ENCODE measurements at places on chromosomes 6 and 20.

GRCh38 chr20:19742974-19743639 is 15.0 kb upstream of the RIN2 start:
- DNase-seq = no peak

DNA sequence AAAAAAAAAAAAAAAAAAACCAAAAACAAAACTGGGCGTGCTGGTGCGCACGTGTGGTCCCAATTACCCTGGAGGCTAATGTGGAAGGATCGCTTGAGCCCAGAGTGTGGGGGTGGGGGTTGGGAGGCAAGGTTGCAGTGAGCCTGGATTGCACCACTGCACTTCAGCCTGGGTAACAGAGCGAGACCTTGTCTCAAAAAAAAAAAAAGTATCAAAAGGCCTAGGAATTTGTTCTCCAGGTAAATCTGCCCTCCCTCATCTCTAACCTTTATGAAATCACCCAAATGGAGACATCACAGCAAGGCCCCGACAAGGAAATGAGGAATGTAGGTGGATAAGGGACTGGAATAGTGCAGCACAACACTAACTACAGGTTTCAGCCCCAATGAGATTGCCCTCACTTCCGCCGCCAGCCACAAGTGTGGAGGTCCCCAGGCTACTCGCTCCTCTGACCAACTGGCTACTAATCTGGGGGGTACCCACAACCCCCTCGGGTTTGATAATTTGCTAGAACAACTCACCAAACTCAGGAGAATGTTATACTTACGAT is 36.8 kb upstream of the DDR1 start:
- DNase-seq = no peak

DNA sequence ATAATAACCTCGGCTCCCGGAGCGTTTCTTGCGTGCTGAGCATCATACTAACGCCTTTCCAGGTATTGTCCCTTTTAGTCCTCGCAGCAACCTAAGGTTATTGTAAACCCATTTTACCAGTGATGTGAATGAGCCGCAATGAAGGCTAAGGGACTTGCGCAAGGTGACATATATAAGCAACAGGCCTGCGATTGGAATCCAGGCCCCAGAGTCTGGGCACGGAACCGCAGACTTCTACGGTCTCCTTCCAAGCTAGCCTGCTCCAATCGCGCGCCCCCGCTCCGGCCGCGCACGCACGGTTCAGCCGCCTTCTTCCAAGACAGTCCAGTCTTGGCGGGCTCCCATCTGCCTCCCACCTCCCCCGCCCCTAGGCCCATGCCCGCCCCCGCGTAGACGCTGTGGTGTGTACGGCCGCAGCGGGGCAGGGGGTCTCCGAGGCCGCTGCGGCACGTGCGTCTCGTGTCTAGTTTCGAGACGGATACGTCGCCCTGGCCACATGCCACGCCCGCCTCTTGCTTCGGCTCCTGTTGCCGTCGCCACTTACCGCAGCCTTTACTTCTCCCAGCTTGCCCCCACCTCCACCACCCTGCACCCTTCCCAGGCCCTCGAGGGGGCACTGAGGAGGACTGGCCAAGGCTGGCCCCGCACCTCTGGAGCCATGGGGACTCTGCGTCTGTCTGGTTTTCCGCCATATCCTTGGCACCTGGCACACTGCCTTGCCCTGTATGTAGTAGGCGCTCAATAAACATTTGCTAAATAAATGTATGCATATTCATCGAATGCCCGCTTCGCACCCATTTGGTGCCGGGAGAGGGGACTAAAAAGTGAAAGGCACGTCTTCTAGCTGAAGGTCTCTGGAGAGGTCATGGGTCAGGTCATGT is 855 bp upstream of the GFOD1 start:
- peak; percentile 49 for DNase-seq

GRCh38 chr6:104990085-104990484 is 33.2 kb downstream of the LIN28B start:
- DNase-seq = no peak

GRCh38 chr6:43760210-43761168 is 9.5 kb upstream of the VEGFA start:
- DNase-seq = no peak

DNA sequence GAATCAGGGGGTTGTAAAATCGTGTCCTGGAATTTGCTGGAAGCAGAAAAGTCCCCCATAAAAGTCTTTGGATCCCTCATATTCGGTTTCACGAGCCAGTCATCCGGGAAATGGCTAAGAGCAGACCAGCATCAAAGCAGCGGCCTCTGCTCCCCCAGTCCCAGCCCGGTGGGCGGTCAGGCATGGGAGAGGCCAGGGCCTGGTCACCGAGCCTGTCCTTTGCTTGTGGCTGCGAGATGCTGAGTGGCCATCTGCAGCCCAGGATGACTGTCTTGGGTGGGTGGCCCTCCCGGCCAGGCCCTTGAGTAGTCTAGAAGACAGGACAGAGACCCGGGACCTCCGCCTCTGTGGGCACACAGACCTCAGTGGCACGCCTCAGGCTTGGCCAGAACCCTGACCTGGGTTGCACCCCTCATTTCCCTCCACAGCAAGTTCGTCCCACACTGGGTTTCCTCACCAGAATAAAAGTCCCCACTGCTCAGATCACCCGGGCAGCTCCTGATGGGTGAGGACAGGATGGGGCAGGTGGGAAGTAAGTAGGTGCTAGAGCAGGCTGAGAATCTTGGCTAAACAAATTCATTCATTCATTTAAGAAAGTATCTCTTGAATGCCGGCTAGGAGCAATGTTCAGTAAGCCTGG is 172.1 kb downstream of the BMP7 start:
- no peak for DNase-seq

DNA sequence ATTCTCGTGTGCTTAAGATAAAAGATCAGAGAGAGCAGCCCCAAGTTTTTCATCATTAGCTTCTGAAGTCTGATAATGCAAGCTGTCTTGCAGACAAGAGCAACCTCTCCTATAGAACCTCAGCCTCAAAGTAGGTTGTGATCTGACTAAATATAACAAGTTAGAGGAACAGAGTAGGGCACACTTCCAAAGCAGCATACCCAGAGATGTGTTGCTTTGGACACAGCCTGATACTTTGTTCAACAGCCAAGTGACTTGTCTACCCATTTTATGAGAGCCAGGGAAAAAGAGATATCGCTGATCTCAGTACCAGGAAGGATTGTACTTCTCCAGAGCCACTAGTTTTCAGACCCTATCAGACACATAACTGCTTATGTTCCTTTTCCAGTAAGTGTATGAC is 44.2 kb upstream of the OPRM1 start:
- DNase-seq = no peak

DNA sequence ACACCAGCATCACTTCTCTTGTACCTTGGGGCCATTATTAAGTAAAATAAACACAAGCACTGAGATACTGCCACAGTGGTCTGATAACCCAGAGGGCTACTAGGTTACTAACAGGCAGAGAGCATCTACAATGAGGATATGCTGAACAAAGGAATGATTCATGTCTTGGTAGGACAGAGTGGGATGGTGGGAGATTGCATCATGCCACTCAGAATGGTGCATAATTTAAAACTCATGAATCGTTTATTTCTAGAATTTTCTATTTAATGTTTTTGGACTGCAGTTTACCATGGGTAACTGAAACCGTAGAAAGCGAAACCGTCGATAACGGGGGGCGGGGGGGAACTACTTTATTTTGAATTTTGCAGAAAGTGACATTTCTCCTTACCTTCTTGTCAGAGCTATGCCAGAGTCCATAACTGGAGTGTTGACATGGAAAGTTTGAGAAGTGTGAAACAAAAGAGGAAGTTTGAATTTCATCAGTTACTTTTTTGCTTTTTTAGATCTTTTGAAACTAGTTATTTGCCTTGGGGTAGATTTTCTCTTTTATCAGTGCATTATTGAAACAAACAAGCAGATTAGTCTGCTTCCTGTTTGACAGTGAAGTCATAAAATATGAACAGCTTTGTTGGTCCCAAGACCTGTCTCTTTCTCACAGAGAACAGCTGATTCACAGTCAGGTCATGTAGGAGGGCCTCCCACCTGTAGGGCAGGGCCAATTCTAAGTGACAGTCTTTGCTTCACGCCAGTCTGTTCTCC is 124.9 kb downstream of the KLHL32 start:
- DNase-seq = peak; percentile 77

DNA sequence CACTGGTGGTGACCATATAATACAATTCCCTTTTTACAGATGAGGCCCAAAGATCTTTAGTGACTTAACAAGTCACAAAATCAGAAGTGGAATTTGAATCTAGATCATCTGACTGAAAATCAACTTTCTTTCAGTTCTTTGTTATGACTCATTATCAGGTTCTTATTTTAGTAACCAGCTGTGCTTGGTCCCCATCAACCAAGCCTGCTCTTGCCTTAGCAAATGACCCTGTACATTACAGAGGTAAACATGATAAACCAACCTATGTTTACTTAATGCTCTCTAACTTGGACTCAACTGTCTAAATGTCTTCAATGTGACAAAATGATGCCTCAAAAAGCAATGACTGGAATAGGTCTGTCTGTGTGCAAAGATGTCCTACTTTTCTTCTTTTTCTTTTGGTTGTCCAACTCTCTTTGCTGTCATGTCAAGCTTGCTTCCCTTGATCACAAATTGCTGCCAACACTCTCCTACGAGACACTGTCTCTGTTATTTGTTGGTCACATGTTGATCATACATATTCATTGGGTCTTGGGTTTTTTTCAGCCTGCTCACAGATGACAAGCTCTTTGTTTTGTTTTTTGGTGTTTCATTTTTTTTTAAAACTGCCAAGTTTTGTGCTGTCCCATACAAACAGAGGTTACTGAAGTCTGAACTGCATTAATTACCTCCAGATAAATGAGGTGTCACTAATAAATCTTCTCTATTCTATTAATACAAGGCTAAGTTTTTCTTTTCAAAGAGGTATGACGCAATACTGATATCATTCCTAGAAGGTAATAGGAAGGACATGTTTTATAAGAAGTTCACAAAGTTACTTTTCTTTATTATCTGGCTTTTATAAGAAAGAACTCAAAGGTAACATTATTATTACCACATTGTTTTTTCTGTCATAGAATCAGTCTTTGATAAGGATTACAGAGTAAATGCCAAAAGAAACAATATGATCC is 62.2 kb upstream of the PLN start:
- DNase-seq = no peak
